ENCODE measurements at places on chromosomes 11 and 22.

GRCh38 chr11:117563556-117563955 lies 233.5 kb downstream of the DSCAML1 start:
- no peak for DNase-seq

DNA sequence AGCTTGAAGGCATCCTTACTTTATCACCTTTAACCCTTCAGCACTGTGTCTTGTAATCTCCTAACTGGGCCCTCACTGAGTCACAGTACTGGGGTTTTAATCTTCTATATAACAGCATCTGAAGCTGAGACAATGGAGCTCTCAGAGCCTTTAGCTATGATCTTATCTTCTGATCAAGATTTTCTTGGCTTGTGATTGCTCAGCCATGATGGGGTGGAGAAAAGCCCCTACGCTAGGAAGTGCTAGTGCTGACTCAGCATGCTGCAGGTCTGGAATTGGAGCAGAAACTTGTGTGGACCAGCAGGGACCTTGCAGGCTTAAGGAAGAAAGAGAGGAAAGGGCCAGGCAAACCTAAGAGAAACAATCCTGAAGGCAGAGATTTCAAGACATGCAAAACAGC lies 71.7 kb upstream of the EED start:
- DNase-seq: peak; percentile 79

- no peak for DNase-seq
These were observed 70.1 kb downstream of the C2CD3 start for GRCh38 chr11:74100735-74101134.

DNA sequence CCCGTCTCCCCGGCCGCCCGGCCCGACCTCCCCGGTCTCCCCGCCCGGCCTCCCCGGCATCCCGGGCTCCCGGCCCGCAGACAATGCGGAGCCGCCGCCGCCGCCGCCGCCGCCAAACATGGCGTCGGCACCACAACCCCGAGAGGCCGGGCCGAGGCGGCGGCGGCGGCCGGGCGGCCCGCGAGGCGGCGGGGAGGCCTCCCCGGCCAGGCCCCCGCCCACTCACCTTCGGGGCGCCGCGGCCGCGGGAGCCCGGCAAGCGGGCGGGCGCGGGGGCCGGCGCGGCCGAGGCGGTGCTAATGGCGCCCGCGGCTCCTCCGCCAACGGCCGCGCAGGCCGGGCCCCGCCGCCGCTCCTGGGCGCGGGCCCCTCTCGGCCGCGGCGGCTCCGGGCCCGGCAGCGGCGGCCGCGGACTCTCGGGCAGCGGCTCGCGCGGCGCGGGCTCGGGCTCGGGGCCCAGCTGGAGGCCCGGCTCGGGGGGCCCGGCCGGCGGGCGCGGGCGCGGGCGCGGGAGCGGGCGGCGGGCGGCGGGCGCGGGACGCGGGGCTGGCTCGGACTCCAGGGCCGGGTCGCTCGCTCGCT lies 311 bp downstream of the BRD1 start:
- DNase-seq: no peak

DNA sequence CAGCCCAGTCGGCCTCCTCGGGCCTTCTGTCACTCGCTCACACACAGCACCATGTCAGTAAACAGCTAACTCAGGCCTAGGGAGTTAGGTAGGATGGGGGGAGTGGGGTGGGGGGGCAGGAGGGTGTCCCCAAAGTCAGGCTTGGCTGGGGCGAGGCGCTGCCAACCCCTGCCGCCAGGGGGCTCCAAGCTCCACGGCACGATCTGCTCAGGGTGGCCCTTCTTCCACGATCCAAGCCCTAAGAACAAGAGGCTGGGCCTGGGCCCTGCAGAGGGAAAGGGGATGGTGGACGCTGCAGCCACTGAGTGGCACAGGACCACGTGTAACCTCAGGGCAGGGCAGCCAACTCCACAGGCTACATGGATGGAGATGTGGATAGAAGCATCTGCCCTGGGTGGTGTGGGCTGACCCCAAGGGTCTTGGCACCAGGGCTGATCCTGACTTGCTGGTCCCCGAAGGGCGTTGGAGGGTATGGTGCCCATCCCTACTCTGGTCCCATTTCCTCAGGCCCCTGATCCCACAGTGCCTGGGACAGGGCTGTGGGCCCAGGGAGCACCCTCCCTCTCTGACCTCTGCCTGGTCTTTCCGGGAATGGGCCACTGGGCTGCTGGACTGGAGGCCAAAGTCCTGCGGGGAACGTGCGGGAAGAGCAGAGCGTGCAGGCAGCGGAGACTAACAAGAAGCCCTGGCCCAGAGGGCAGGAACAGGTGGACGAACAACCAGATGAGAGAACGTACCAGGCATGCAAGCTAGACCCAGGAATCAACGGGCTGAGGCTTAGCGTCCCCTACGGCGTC lies 29.1 kb upstream of the TXNRD2 start:
- DNase-seq: no peak

GRCh38 chr11:73521621-73522020 lies 76.3 kb downstream of the FAM168A start:
- peak; percentile 11 for DNase-seq

DNA sequence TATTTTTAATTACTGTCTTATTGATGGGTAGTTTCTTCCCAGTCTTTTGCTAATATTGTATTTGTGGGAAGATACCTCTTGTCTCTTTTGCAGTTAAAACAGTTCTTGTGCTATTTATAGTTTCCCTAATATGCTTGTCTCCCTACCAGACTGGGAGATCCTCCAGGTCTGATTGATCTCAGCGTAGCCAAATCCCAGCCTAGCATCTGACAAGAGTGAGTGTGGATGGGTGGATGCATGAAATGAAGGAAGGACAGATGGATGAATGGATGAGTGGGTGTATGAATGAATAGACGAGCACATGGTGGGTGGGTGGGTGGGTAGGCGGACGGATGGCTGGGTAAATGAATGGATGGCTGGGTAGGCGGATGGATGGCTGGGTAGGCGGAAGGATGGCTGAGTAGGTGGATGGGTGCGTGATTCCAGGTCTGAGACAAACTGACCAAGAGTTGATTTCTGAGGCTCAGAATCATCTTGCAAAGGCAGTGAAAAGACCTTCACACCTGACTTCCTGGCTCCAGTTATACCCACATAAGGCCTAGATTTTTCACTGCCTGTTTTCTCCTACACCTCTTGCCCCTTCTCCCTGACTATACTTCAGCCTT lies 11.4 kb downstream of the DNAJB13 start:
- no peak for DNase-seq

- no peak for DNase-seq
These were observed 1084.9 kb downstream of the TBC1D22A start for GRCh38 chr22:47847131-47847890.

- no peak for DNase-seq
These were observed 78.3 kb upstream of the MYO18B start for GRCh38 chr22:25663654-25664053.

GRCh38 chr11:26849036-26849435 lies 127.2 kb upstream of the SLC5A12 start:
- no peak for DNase-seq
